Stimulated activated CD4-positive, alpha-beta T cell treated with anti-CD3 and anti-CD28 coated beads, Interleukin-4, amount 100 ng/mL, for 24 hours (primary cell): ENCODE measurements at places on chromosomes 4 and X.

DNA sequence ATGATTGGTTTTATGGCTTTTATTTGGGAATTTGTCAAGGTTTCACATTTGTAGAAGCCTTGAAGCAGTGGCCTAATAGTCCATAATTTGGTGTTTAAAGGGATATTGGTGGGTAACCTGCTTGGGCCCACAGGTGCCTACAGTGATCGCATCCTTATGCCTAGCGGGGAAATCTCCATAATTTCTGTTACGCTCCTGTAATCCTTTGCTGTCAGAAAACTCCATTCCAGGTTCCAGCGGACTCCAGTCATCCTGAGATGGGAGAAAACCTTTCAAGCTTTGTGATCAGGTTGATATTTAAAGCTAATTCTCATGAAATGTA is 257.0 kb upstream of the JADE1 start:
- no peak for DNase-seq

- DNase-seq: no peak
Observed at GRCh38 chrX:11352296-11352741, 59.1 kb downstream of the AMELX start.

- no peak for DNase-seq
Observed at GRCh38 chrX:150768580-150769190, 75.5 kb downstream of the MTMR1 start.

- DNase-seq: no peak
Observed at GRCh38 chr4:103075435-103075893, 1.1 kb downstream of the SLC9B2 start.

- DNase-seq: no peak
Observed at GRCh38 chrX:19535476-19535875, 20.2 kb upstream of the MAP3K15 start.

DNA sequence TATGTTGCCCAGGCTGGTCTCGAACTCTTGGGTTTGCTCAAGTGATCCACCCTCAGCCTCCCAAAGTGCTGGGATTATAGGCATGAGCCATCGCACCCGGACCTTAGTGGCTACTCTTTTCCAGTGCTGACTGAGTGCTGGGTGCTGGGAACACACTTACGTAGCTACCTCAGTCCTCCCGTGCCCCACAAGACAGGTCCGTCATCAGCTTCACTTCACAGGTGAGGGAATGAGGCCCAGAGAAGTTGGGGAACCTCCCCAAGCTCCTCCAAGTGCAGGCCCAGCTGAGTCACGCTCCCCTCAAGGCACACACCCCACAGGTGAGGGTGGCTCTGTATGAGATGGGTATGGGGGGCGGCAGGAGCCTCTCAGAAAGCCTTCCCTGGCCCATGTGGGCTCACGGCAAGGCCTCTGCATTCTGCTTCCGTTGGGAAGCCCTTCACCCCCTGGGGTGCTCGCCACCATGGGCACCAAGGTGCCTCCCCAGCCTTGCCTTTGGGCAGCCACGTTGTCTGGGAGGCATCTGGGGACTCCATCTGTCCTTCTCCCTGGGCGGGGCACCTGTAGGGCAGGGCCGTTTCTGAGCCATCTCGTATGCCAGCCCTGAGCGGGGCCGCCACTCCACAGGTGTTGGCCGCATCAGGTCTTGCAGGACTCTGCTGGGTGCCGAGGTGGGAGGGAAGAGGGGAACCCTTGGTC is 28.4 kb downstream of the NSG1 start:
- DNase-seq: no peak

GRCh38 chrX:141791856-141792255 is 46.3 kb upstream of the MAGEC3 start:
- no peak for DNase-seq

DNA sequence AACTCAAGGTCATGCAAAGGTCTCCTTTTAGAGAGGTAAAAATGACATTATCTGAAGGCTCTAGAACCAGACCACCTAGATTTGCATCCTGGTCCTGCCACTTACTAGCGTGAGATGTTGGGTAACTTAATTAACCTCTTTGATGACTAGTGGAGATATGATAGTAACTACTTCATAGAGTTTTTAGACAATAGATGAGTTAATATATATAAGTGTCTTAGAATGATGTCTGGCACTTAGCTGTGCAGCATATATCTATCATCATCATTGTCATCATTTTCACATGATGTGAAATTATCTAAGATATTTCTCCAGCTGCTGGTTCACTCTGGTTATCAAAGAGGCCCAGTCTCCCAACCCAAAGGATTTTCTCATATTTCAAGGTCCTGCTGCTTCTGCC is 126.1 kb upstream of the DCLK2 start:
- no peak for DNase-seq

- DNase-seq: no peak
Observed at GRCh38 chr4:150402871-150403272, 179.1 kb upstream of the MAB21L2 start.

GRCh38 chr4:108693211-108693610 is 42.8 kb downstream of the OSTC start:
- no peak for DNase-seq

DNA sequence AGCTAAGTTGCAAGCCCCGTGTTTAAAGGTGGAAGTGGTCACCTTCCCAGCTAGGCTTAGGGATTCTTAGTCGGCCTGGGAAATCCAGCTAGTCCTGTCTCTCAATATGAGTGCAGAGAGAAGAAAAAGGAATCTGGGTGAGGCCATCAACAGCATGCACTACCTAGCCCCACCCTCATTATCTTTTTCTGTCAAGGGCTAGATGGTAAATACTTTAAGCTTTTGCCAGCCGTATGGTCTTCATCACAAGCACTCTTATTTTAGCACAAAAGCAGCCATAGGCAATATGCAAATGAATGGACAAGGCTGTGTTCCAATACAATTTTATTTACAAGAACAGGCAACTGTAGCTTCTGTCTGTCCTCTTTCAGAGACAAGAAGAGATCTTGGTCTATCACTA is 282.9 kb downstream of the ZNF674 start:
- no peak for DNase-seq

GRCh38 chrX:2145692-2146367 is 354.9 kb downstream of the DHRSX start:
- no peak for DNase-seq

- DNase-seq: no peak
Observed at GRCh38 chrX:85419293-85419692, 39.8 kb upstream of the POF1B start.

- no peak for DNase-seq
Observed at GRCh38 chr4:43296946-43297528, 404.5 kb downstream of the GRXCR1 start.

DNA sequence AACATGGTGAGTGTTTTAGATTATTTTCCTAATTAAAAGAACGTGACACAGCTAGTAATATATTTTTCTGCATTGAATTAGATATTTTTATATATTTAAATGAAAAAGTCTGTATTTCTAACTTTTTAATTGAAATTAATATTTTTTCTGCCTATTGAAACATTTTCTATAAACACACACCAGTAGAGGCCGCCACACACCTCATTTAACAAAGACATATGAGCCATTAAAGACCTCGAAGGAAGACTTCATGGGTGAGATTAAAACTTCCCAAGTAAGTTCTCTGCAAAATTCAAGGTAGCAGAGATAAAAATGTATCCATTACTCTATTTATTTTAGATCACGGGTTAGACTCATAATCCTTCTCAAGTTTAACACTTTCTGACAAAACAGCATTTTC is 8.3 kb downstream of the SLITRK2 start:
- DNase-seq: no peak

GRCh38 chrX:148412006-148412405 is 88.4 kb upstream of the AFF2 start:
- DNase-seq: no peak

- DNase-seq: no peak
Observed at GRCh38 chr4:124469981-124470380, 242.6 kb downstream of the ANKRD50 start.

DNA sequence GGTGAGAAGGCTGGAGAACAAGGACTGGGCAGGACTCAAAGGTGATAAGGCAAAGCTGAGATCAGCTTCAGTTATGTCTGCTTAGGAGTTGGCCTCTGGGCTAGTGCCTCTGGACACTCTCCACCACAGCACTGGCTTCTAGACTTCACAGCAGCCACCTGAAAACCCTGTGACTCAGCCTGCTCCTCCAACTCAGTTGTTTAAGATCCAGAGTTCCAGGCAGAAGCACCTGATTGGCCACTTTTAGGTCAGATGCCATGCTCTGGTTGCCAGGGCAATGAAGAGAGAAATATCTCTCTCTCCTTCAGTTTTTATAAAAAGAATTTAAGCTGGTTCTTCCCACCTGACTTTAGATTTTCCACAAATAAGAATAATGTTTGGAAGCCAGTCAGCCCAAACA is 47.9 kb upstream of the BLTP1 start:
- DNase-seq: no peak

- DNase-seq: no peak
Observed at GRCh38 chr4:183286590-183287308, 33.3 kb downstream of the CLDN22 start.

DNA sequence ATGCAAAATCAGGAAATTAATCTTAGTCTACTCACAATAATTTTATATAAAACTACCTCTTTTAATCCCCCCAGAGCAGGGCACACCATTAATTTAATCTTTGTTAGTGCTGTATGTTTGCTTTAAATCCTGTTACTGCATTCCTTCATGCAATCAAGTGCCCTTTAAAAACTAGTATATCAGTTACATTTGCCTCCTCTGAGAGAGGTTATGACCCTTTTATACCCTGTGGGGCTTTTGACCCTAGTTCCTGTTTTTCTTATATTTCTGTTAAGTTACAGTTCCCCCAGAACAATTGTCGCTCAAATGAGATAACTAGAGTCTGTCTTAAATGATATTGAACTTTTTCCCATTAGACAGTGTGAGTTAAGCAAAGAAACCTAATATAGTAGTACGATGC is 46.2 kb downstream of the GPC4 start:
- no peak for DNase-seq

DNA sequence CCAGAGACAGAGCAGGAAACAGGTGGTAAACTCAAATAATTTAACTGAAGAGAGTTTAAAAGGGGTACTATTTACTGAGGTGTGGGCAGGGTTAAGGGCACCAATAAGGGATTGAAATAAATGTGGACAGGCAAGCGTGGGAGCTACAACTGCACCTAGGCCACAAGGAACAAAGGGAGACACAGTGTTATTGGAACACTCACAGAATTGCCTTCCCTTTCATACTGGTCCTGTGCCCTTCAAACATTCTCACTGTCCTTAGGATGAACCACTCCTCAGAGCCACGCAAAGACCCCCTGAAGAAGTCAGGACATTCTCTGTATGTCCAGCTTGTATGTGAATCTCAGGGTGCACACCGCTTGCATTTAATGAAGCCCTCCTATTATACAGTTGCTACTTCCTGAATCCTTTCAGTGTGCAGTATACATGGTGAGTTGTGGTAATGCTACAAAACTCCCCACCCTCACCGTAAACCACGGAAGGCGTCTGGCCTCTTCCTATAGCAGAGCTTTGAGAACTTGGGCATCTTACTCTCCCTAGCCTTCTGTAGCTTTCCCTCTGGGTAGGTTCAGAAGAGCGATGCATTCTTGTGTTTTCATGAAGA is 9.6 kb upstream of the MRPL1 start:
- peak; percentile 68 for DNase-seq

GRCh38 chrX:12052109-12052508 is 86.2 kb upstream of the FRMPD4 start:
- DNase-seq: no peak

GRCh38 chr4:17680559-17681280 is 66.3 kb downstream of the MED28 start:
- DNase-seq: no peak

DNA sequence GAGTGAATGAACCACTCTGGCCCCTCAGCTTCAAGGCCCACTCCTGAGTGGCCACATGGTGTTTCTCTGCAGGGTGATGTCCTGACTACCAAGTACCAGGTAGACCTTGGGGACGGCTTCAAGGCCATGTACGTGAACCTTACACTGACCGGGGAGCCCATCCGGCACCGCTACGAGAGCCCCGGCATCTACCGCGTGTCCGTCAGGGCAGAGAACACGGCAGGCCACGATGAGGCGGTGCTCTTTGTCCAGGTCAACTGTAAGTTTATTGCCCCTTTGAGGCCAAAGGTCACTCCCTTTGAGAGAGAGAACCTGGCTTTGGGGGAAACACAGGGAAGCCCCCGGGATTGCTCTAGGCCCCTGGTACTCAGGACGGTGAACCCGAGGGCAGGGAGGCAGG is 216.0 kb downstream of the AFAP1 start:
- no peak for DNase-seq

DNA sequence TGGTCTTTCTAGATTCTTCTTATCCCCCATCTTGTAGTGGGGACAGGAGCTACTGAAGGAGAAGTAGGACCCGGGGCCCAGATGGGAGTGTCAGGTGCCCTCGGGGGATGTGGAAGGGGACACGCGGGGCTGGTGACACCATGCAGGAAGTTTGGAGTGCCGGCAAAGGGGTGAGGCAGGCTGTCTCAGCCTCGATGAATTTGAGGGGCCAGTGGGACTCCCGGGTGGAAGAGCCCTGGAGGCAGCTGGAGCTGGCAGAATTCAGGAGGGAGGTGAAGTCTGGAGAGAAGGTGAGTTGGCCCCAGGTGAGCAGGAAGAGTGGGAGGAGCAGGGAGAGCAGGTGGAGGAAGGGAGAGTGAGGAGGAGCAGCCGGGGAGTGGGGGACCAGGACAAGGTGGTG is 101.7 kb downstream of the CPZ start:
- no peak for DNase-seq

GRCh38 chr4:175215657-175216056 is 297.5 kb downstream of the ADAM29 start:
- DNase-seq: no peak

GRCh38 chr4:186067757-186068385 is 1.1 kb upstream of the TLR3 start:
- peak; percentile 23 for DNase-seq

GRCh38 chrX:154719132-154719675 is 31.7 kb downstream of the GAB3 start:
- DNase-seq: peak; percentile 47

GRCh38 chr4:100379583-100380105 is 138.2 kb downstream of the EMCN start:
- DNase-seq: no peak

GRCh38 chr4:169151671-169152070 is 119.1 kb downstream of the SH3RF1 start:
- no peak for DNase-seq

GRCh38 chr4:25859429-25860148 is 3.2 kb downstream of the SEL1L3 start:
- peak; percentile 28 for DNase-seq

DNA sequence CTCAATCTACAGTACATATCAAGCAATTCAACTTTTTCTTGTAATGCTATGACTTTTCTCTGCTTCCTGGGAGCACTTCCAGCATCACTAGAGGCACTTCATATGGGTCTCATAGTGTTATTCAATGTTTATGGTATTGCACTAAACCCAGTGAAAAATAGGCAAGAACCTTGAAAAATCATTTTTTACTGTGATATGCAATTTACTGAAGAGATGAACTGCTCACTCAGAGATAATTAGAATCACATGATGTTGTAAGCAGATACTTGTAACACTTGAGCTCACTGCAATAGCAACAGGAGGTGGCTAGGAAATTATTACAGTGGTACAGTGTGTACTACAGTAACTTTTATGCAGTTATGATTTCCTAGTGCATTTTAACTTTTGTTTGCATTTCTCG is 93.3 kb downstream of the RASGEF1B start:
- no peak for DNase-seq
